ENCODE measurements at places on chromosomes 11 and 22. TPM values are rescaled to one million over a fixed set of nuclear protein-coding genes. Genes with fewer than 3 reads are reported as not detected.

- DNase-seq: no peak
Measured at GRCh38 chr22:23220485-23221350, 40.4 kb downstream of the BCR start.

- no peak for DNase-seq
Measured at GRCh38 chr22:38186429-38186828, 4.8 kb upstream of the PLA2G6 start.

DNA sequence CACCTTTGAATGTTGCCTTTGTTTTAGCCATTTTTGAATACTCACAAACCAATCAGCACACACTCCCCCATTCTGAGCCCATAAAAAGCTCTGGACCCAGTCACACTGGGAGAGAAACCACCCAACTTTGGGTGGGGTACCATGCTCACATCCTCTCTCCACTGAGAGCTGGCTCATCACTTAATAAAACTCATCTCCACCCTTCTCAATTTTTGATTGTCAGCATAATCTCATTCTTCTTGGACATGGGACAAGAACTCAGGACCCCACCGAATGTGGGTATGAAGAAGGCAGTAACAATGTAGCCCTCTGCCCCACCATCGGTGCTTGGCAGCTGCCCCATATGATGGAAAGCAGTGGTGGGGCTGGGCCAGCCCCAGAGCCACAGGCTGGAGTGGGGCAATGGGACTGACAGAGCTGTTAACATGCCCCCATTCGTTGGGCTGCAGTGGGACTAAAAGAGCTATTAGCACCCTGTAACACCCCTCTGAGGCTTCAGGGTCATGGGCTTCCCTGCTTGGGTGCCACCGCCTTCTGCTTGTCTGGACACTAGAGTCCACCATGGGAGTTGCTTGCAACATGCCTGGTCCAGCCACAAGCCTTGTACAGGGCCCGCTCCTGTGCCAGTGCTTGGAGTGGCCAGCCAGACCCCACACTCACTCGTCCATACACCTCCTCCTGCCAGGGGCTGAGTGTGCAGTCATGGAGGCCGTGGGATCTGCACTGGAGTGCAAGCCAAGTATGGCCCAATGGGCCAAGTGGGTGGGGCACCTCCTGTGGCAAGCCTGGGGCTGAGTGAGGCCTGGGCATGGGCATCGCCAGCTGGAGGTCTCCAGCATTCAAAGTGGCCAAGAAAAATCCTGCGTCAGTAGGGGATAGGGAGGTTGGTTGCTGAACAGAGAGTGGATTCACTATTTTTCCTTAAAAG is 471.1 kb downstream of the TBC1D22A start:
- no peak for DNase-seq

- no peak for DNase-seq
Measured at GRCh38 chr11:35390737-35391682, 28.3 kb downstream of the SLC1A2 start.

- no peak for DNase-seq
Measured at GRCh38 chr22:17872471-17872870, 98.2 kb upstream of the BID start.

GRCh38 chr22:38681582-38682335 is at the start of gene TOMM22:
Gene TOMM22, plus strand, starts transcription at chr22:38681957. Its CDS starts 22 bp downstream, at chr22:38681979.
- peak; percentile 73 for DNase-seq

GRCh38 chr11:99522467-99523173 is 501.9 kb downstream of the CNTN5 start:
- no peak for DNase-seq

- DNase-seq: no peak
Measured at GRCh38 chr11:16528639-16529038, 172.3 kb upstream of the SOX6 start.

GRCh38 chr11:1047595-1048156 is 11.2 kb upstream of the MUC6 start:
- no peak for DNase-seq

GRCh38 chr22:49015993-49016908 is 811.4 kb downstream of the BRD1 start:
- no peak for DNase-seq

DNA sequence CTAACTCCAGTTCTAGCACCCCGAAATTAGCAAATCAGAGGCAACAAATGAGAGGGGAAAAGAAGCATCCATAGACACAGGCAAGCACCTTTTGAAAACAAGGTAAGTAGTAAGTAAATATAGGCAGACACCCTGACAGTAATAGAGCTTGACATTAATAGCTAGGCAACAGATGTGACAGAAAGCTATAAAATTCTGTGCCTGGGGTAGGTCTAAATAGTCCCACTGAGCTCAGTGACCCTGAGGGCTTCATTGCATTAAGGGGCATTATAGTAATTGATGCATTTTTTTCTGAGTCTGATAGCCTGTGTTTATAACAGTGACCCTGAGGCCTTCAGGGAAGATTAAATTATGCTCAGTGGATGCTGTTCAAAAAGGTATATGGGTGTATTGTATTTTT is 197.1 kb downstream of the HIPK3 start:
- no peak for DNase-seq

GRCh38 chr11:65422633-65423515 is at the start of gene NEAT1:
Gene NEAT1, plus strand, starts transcription at chr11:65422798.
- peak; percentile 89 for DNase-seq

- DNase-seq: no peak
Measured at GRCh38 chr11:72418834-72419560, 15.3 kb downstream of the CLPB start.

DNA sequence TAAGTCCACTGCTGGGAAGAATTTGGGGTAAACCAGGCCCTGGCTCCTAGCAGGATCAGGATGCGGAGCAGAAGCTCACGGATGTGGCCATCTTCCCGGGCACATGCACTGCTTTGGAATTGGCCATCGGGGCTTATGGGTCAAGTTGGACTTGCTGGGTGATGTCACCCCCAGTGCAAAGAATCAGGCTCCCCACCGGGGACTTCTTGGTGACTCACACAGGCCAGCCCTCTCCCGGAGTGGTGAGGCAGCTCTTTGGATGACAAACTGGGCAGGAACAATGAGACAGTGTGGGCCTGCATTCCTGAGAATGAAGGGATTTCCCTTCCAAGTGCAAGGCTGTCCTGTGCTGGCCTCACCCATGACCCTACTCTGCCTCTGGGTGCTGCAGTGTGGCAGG is 128.8 kb upstream of the ANO1 start:
- DNase-seq: no peak

DNA sequence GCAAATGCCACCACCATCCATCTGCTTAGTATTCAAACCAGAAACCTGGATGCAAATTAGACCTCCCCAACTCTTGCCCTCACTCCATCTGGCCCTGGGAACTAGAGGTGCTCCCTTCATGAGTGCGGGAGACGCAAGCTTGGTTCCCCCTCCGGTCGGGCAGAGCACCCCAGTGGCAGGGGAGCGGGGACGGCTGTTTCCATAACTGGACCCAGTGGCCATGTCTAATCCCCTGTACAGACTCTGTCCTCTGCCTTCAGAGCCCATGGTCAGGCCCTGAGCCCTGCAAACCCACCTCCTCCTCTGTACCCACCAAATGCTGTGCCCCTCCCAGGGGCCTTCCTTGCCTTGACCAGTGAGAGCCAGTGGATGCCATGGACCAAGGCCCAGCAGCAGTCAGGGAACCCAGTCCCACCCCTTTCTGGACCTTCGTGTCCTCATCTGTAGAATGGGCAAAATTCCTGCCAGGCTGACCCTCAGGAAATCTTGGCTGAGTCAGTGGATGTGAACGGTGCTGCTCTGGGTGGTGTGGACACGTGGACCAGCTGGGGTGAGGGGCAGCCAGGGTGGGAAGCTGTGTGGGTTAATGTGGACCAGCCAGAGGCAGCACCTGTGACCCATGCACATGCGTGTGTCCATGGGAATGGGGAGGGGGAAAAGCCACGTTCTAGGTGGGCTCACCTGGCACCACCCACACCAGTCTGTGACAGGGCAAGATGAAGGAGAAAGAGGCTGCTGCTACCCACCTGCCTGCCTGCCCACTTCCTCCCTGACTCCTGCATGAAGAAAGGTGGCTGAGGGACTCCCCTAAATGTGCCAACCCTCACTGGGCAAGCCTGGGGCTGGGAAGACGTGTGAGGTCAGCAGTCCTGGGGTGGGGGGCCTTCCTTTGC is 72.8 kb downstream of the LRRC32 start:
- DNase-seq: peak; percentile 42

DNA sequence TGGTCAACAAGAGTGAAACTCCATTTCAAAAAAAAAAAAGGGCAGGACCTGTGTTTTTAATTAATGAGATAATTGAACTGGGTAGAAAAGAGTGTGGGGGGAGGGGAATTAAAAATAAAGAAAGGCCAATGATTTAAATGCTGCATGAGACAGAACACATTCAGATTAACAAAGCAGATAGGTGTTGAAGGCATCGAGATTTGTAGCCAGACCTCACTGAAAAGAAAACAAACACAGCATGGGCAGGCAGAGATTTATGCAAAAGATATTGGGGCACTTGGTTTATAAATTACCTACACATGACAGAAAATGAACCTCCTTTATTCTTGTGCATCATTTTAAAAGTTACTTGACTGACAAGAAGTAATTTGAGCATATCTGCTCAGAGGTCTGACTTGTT is 354.0 kb upstream of the API5 start:
- no peak for DNase-seq

- no peak for DNase-seq
Measured at GRCh38 chr11:76665172-76665571, 5.4 kb downstream of the LRRC32 start.

GRCh38 chr22:43592476-43592875 is 180.7 kb downstream of the MPPED1 start:
- no peak for DNase-seq

GRCh38 chr11:73591743-73592142 is 6.2 kb downstream of the FAM168A start:
- DNase-seq: no peak

DNA sequence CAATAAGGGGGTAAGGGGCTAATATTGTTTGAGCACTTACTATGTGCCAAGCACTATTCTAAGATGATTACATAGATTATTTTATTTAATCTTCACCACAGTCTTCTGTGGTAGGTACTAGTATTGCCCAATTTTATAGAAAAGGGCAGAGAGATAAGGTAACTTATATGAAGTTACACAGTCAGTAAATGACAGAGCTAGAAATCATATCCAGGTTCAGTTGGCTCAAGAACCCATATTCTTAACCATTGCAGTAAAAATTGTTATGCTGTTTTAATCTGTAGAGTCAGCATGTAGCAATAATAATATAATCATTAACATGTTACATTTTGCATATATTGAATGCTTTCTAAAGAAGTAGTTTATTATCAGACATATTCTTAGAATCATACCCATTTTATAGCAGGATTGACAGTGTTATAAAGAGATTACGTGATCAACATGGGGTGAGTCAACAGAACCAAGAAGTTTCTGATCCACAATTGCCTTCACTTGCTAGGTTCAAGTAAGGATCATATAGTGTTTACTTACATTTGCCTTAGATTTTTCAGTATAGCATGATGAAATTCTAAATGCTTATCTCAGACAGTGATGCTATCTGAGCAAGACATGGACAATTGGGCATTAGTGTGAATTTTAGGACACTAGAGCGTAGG is 46.4 kb downstream of the CSTPP1 start:
- no peak for DNase-seq

- DNase-seq: no peak
Measured at GRCh38 chr22:20503816-20504215, 3.6 kb upstream of the MED15 start.

DNA sequence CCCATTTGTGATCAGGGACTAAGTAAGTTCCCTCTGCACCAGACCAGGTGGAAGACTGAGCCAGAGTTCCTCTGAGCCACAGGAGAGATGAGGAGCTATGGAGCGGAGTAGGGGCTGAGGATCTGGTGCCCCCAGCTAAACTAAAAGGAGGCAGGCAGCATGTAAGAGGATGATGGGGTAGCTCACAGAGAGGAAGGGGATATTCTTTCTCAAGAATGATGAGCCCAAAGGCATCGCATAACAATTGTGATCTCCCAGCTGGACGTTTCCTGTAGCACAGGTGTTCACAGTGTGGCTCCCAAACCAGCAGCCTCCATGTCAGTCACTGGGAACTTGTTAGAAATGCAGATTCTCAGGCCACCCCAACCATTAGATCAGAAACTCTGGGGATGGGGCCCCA is 24.4 kb downstream of the ADAMTS8 start:
- DNase-seq: peak; percentile 56

- no peak for DNase-seq
Measured at GRCh38 chr11:12478743-12479142, 101.4 kb downstream of the PARVA start.

GRCh38 chr11:66465373-66466224 is 1.1 kb upstream of the PELI3 start:
- DNase-seq: peak; percentile 46

PNPLA5 gene
- total RNA-seq: 8.2 TPM

ZDHHC8 gene
- total RNA-seq: 64.0 TPM

TECTA gene
- 0.77 TPM for total RNA-seq

INPP5J gene
- total RNA-seq: 6.4 TPM

SCGB2A2 gene
- not detected for total RNA-seq

ZNF214 gene
- total RNA-seq: 3.2 TPM

OTOG gene
- total RNA-seq: 2.4 TPM

SMIM35 gene
- total RNA-seq: not detected

VSIG10L2 gene
- total RNA-seq: not detected

FAM89B gene
- total RNA-seq: 17.6 TPM
